ENCODE measurements at places on chromosomes 16 and 17.

DNA sequence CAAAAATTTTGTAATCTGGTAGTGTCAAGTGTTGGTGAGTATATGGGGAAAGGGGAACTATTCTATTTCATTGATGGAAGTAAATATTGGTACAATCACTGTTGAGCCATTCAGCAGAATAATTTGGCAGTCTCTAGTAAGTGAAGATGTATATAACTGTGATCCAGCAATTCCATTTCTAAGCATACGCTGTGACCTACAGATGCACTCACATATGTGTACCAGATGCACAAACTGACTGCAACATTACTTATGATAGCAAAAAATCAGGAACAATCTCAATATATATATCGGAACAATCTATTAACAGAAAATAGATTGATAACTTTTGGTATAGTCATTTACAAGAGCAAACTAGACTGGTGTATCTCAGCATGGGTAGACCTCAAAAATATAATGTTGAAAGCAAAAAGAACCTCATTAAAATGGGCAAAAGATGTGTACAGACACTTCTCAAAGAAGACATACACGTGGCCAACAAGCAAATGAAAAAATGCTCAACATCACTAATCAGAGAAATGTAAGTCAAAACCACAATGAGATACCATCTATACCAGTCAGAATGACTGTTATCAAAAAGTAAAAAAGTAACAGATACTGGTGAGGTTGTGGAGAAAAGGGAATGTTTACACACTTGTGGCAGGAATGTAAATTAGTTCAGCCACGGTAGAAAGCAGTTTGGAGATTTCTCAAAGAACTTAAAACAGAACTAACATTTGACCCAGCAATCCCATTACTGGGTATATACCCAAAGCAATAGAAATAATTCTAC, 20.7 kb downstream of the ADAP2 start:
- DNase-seq, result no peak

DNA sequence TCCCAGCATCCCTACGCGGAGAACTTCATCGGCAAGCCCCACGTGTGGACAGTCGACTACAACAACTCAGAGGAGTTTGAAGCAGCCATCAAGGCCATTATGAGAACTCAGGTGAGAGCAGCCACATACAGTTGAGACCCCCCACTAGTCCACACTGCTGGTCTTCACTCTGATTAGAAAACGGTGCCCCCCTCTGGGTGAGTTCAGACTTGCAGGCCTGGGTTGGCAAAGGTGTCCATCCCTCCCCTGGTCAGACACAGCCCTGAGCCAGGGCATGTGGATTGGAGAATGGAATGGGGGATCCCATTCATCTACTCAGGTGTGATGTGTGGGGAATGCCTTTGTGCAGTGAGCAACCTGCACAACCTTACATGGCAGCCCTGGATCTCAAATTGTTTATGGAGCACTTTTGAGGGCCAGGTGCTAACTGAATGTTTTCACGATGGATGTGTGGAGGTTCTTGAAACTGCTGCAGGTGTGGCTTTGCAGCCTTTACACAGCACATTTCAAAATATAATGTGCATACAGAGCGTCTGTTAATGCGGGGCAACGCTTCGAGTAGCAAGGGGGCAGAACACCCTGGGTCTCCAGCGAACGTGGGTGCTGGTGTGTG, 72.6 kb downstream of the MGAT5B start:
- no peak for DNase-seq

GRCh38 chr16:47644166-47644565, 183.0 kb downstream of the PHKB start:
- no peak for DNase-seq

DNA sequence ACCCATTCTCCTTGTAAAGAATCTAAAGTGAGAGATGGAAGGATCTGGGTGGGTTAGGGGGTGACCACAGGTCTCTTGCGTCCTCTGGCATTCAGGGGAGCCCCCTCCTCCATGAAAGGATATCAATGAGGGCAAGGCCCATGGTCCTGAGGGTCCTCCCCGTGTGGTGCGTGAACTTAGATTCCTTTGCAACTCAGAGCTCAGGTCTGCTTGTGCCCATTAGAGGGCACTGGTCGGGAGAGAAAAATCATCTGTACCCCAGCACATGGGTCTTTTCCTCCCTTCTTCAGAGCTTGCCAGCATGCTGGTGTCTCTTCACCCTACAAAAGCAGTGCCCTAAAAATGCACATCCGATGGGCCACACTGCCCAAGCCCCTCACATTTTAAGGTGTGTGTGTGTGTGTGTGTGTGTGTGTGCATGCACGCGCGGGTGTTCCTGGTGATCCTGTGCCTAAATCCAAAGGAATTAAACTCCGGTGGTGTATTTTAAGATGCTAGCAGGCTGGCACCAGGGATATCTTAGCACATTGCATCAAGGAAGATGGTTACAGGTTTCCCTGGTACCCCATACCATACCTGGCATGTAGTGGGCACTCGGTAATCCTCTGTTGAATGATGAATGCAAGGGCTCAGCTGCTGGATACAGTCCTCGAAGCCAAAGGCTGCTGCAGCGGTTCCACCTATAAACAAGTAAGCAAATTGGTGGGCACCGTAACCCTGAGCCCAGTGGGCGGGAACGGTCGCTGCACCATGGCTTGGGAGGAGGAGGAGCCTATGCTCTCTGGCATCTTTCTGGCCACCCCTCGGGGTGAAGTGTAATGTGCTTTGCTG, 4.7 kb downstream of the C1QTNF1 start:
- no peak for DNase-seq

DNA sequence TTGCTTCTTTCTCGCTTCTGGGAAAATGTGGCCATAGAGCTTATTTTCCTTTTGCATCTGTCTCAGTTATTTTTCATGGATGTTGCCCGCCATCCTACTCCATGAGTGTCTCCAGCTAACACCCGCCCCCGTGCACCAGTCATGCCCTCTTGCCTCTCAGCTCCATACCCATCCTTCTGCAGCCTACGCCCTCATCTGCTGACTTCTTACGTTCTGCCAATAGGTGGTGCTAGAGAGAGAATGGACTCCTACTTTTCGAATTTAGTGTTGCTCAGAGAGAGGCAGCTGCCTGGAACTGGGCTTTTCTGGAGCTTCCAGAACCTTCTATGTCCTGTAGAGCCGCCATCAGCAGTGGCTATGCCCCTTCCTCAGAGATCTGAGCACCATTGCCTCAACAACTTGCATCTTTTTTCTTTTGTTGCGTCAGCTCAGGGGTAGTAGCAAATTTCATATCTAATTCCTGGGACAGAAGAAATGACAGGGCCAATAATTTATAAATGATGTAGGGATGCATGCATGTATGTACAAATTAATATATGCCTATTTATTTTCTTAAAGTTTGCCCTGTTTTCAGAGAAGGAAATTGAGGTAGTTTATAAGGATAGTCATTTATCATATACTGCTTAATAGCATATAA, 119.7 kb upstream of the MYOCD start:
- no peak for DNase-seq

- DNase-seq, result no peak
Observed at GRCh38 chr16:80938004-80938878, 68.4 kb downstream of the CMC2 start.

DNA sequence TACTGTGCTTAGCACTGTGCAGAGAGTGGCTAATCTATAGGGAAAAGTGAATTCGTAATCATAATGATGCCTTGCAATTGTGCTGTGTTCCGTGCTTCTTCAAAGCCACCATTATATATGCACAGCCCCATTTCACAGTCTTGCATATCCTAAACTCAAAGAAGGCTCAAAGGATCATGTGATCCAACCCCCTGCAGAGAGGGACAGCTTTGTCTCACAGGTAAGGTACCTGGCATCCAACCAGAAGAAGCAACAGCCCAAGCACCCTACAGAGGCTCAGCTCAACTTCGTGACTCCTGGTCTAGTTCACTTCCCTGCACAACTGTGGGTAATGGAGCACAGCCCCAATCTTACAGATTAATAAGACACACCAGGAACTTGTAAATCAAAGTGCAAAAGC, 124.0 kb downstream of the ZNF423 start:
- no peak for DNase-seq

GRCh38 chr17:33009636-33010035, 18.0 kb downstream of the SPACA3 start:
- no peak for DNase-seq

GRCh38 chr16:17299790-17300189, 171.0 kb downstream of the XYLT1 start:
- DNase-seq, result no peak

- DNase-seq, result no peak
Observed at GRCh38 chr17:44850025-44850424, 2.3 kb downstream of the HIGD1B start.

GRCh38 chr17:5536866-5537650, 47.3 kb downstream of the NLRP1 start:
- no peak for DNase-seq

DNA sequence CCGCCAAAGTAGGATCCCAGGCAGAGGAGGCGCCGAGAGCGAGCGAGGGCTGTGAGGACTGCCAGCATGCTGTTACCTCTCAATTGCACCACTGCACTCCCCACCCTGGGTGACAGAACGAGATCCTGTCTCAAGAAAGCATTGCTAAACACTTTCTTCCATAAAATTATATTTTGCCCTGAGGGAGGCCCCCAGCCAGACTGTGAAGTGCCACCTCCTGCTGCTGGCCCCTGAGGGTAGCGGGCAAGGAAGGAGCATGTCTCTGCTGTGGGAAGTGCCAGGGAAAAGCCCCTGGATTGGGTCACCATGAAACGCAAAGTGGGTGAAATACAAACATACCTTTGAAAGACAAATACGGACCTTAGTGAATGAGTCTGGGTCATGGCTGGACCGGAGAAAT, 78.0 kb upstream of the AMZ2 start:
- no peak for DNase-seq

DNA sequence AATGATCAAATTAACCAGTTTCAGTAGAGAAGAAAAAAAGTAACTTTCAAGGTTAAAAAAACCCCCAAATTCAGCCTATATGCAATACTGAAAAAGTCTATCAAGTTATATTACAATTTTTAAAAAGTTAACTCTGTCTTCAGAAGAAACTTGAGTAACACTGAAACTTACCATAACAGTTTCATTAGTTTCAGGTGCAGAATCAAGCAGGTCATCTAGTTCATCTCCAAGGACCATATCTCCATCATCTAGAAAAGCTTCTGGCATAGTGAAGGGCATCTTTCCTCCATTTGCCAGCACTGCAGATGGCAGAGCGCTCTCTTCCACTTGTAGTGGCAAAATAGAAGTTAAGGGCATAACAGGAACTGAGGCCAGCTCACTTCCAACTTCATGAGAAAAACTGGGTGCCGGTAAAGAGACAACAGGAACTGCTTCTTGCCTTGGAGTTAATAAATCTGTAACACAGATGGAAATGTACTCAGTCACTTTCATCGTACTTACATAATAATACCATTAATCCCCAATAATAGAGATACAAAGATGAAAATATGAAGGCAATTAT, 22.9 kb downstream of the ZC3H7A start:
- no peak for DNase-seq

- DNase-seq, result no peak
Observed at GRCh38 chr17:79192503-79193351, 118.1 kb downstream of the ENGASE start.

DNA sequence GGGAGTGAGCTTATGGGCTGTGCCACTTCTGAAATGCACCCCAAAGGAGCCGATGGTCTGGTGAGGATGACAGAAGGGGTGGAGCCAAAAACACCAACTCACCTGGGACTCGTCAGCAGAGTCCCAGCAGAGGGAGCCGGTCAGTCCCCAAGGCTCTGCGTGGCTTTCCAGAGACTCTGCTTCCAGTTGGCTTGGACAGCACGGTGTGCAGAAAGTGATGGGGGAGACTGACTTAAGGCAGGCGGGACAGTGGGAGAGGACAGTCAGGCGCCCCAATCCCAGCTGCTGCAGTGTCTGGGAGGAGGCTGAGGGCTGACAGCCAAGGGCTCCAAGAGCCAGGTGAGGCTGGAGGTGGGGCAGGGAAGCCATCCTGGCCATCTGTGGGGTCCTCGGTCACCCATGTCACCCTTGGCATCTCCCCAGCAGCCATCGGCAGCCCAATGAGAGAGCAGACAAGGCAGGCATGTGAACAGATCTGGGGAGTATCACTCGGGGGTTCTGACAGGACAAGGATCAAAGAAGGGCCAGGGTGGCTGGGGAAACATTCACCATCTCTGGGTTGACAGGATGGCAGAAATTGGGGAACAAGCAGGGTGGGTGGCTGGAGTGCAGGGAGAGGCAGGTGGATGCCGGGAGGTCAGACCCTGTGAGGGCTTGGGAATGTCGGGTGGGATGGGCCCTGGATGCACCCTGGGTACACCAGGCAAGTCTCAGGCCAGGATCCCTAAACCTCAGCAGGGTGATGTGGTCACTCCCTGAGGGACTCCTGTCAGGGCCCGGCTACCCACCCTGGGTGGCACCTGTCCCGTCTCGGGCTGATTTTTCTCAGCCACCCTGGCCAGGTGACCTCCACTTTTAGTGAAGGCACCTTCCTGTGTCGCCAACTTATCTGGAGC, 8.9 kb upstream of the KRTAP17-1 start:
- DNase-seq, result peak; percentile 31

All from CD4-positive, alpha-beta T cell treated with Interleukin-1 beta for 1 hour (primary cell).